T-helper 17 cell (primary cell): ENCODE measurements at places on chromosomes 2 and 18.

DNA sequence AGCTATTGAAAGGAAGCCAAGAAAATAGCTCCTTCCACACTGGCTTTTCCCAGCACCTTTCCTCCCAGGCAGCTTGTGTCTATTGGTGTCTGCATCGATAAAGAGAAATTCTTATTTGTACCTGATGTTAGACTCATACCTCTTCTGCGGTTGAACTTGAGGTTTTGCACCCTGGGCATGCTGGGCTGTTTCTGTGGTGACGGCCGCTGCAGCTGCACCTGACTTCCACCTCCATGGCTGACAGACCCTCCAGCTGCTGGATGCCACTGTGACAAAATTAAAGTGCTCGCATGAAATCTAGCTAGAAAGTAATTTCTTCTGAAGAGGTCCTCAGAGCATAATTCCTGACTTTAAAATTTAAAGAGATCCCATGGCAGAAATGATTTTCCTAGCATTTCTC, 6.6 kb downstream of the FECH start:
- H3K36me3 ChIP-seq: no peaks in the 10 kb centered on the region
- no peak overlapping the region for H3K27ac ChIP-seq
- no peak for DNase-seq
- no peaks in the 10 kb centered on the region for H3K27me3 ChIP-seq
- peaks cover 5% of the 10 kb centered on the region for H3K4me1 ChIP-seq
- H3K4me3 ChIP-seq: no peak overlapping the region

DNA sequence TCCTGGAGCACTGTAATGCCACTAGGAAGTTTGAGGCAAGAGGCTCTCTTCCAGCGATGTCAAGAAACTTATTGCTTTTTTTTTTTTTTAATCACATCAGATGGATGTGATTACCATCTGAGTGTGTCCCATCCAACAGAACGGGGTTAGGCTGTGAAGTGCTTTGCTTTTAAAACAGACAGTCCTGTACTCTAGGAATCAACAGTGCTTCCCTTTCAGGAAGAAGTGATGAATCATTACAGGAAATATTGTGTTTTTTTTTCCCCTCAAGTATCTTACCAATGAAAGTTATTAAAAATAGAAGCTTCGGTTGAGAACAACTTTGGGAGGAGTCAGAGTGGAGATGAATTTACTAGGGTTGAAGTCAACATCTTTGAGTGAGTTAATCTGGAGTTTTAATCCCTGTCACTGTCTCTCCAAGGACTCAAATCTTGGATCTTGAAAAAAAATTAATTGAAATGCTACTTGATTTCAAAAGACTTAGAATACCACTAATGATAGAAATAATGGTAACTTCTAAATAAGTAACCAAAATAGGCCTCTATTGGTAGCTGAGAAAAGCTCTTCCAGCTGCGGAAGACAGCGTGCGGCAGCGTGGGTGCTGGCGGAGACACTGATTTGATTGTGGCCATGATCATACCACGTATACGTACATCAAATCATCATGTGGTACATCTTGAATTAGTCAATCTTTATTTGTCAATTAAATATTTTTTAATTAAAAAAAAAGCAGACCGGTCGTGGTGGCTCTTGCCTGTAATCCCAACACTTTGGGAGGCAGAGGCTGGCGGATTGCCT, 45.5 kb downstream of the GATA6 start:
- no peaks in the 10 kb centered on the region for H3K4me1 ChIP-seq
- no peaks in the 10 kb centered on the region for H3K36me3 ChIP-seq
- no peak overlapping the region for H3K4me3 ChIP-seq
- no peak for DNase-seq
- H3K27ac ChIP-seq: no peak overlapping the region

DNA sequence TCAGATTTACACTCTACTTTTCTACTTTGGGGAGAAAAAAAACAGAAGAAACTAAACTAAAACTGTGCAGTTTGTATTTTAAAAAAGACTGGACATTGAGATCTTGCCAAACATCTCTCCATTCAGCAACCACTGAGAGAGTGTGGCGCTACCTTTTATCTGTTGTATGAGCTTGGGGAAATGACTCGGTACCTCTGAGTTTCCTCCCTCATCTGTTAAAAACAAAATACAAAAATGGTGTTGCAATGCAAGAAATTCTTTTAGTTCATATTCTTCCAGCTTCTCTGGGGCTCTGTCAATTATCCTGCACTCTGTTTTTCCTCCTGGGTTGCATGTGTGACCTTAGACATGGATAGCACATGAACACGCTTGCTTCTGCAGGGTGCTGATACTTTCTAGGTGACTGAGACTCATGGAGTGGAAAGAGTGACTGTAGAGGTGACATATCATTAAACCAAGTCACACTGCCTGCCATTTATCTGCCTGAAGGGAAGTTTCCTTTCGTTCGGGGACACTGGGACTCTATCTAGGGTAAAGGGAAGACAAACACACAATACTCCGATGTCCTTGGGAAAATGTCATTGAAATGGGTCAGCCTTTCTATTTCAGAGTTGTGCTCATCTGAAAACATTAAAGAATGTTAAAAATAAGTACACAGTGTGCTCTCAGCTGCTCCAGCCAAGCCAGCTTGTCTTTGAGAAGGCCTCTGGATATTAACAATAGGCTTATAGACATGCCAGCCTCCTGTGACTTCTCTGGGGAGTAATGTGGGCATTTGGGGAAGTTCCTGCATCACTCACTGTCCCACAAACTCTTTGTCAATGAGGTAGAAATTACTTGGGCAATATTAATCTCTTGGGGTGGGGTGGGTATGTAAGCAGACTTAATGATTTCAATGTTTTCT, 91.4 kb downstream of the TRIB2 start:
- peaks cover 5% of the 10 kb centered on the region for H3K27me3 ChIP-seq
- no peak overlapping the region for H3K4me3 ChIP-seq
- peaks cover 3% of the 10 kb centered on the region for H3K4me1 ChIP-seq

DNA sequence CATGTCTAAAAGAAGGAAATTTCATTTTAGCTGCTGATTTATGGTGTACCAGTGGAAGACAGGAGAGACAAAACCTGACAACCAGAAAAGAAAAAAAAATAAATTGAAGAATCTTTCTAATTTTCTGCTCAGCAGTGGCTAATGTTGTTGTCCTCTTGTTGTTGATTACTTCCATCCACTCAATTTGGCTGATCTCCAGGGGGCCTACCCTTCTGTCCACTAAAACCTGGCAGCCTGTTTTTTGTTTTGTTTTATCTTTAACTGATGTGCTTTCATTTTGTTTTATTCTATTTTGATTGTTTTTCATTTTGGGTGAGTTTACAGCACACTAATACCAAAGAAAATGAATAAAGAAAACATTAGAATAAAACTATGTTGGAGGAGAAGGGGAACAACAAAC, 27.4 kb downstream of the TFPI start:
- H3K36me3 ChIP-seq: no peaks in the 10 kb centered on the region
- no peak overlapping the region for H3K27ac ChIP-seq
- H3K4me1 ChIP-seq: no peaks in the 10 kb centered on the region
- H3K27me3 ChIP-seq: no peaks in the 10 kb centered on the region

DNA sequence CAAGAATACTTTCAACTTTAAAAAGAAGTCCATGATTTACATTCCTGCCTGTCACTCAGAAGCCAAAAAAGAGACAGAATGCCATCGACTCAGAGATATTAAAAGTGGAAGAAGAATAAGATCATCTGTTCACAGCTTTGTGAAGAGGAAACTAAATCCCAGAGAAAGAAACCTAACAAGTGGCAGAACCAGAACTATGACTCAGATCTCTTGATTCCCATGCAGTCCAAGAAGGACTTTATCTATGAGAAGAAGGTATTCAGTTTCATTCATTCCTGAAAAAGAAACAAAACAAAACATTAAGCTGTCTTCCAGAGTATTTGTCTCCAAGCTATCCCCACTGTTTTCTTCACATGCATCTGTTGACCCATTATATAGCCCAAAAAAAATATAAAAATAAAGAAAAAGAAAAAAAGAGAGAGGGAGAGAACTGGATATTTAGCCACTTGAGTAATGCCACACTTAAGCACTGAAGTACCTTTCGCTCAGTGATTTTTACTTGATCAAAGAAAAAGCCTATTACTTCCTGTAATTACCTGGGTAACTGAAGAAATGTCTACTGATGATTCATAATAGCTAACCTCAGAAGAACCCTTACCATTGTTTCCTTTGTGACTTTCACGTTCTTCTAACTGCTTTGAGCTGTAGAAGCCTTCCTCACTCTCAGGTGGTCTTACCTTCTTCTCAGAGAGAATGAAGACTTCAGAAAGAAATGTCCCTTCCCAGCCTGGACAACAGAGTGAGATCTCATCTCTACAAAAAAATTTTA, 17.7 kb upstream of the AKAIN1 start:
- no peak overlapping the region for H3K4me3 ChIP-seq
- peaks cover 8% of the 10 kb centered on the region for H3K4me1 ChIP-seq
- peaks cover 20% of the 10 kb centered on the region for H3K27me3 ChIP-seq
- no peaks in the 10 kb centered on the region for H3K36me3 ChIP-seq
- H3K27ac ChIP-seq: no peak overlapping the region

DNA sequence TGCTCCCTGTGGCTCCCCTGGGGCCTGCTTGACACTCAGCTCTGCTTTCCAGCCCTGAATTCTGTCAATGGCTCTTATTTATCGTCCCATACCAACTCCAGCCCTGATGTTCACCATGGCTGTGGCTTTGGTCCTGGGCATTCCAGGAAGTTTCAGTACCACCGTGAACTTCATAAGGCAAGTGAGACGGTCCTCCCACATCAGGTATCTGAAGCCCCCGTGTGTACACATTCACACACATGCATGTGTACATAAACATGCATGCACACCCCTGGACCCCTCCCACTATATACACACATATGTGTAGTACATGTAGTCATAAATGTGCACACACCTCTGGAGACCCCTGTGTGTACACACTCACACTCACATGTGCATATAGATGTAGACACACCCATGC, 43.3 kb upstream of the PUM2 start:
- no peak overlapping the region for H3K4me3 ChIP-seq
- no peak for DNase-seq
- no peaks in the 10 kb centered on the region for H3K36me3 ChIP-seq
- peaks cover 48% of the 10 kb centered on the region for H3K27me3 ChIP-seq

- H3K36me3 ChIP-seq: no peaks in the 10 kb centered on the region
- DNase-seq: no peak
- no peak overlapping the region for H3K27ac ChIP-seq
Observed at GRCh38 chr2:41000906-41001305, 549.0 kb upstream of the SLC8A1 start.

DNA sequence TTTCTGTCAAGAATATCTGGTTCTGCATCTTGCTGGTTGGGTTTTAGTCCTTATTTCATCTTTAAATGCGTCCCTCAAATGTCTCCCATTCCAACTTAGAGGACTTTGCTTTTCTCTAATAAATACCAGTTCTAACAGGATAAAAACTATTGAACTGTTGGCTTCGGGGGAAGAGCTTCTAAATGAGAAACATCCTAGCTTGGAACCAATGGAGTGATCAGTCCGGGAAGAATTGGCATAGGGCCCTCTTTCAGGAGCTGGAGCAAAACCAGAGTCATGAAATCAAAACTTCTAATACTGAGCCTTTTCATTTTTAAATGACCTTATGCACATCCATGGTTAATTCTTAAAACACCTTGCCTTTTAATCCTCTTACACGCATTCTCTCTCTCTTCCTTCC, 401.6 kb upstream of the SMIM21 start:
- H3K4me3 ChIP-seq: no peak overlapping the region
- H3K36me3 ChIP-seq: no peaks in the 10 kb centered on the region
- no peaks in the 10 kb centered on the region for H3K4me1 ChIP-seq
- peaks cover 10% of the 10 kb centered on the region for H3K27me3 ChIP-seq
- DNase-seq: no peak
- no peak overlapping the region for H3K27ac ChIP-seq

GRCh38 chr18:58252166-58252565, 208.1 kb downstream of the NEDD4L start:
- no peak overlapping the region for H3K4me3 ChIP-seq
- DNase-seq: no peak
- H3K4me1 ChIP-seq: no peaks in the 10 kb centered on the region
- H3K36me3 ChIP-seq: peaks cover 3% of the 10 kb centered on the region
